ENCODE measurements at places on chromosomes 7 and 10.

DNA sequence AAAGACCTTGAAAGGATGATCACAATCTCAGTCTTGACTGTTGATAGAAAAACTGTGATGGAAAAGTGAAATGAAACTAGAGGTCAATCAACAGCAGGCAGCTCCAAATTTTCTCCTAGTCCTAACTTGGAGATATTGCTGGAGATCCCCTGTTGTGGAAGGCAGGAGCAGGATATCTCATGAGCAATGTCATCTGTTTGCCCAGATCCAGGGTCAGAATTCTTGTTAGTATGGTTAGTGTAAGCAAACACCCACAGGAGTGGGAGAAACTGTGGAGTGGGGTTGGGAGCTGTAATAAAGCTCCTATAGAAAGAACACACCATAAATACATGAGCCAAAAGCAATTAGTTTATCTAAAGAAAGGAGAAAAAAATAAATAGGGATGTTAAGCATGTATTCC lies 169.0 kb downstream of the AKR1D1 start:
- no peak for DNase-seq

- no peak for DNase-seq
Measured at GRCh38 chr10:21071001-21071673, 174.0 kb upstream of the NEBL start.

DNA sequence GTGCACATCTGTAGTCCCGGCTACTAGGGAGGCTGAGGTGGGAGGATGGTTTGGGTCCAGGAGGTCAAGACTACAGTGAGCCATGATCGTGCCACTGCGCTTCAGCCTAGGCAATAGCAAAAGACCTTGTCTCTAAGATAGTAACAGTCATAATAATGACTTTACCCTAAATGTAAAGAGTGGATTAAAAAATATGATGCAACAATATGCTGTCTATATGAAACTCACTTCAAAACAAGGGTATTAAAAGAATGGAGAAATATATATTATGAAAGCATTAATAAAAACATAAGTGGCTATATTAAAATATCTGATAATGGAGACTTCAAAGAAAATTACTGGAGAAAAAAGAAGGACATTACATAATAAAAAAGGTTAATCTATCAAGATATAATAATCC lies 5.7 kb downstream of the GNA12 start:
- no peak for DNase-seq

GRCh38 chr7:116851175-116851574 lies 11.2 kb upstream of the CAPZA2 start:
- DNase-seq: no peak

GRCh38 chr7:45092100-45092930 lies 3.5 kb upstream of the NACAD start:
- no peak for DNase-seq

DNA sequence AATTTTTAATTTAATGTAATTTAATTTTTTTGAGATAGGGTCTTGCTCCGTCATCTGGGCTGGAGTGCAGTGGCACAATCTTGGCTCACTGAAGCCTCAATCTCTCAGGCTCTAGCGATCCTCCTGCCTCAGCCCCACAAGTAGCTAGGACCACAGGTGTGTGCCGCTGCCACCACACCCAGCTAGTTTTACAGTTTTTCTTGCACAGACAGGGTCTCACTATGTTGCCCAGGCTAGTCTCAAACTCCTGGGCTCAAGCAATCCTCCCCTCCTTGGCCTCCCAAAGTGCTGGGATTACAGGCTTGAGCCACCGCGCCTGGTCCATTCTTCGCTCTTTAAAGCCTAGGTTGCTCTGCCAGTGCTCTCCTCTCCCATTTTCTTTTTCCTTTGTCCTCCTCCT lies 12.9 kb downstream of the CALML3 start:
- DNase-seq: no peak

GRCh38 chr10:18340496-18341051 lies 200.3 kb downstream of the CACNB2 start:
- no peak for DNase-seq

- DNase-seq: no peak
Measured at GRCh38 chr10:129880191-129880870, 83.7 kb downstream of the EBF3 start.

DNA sequence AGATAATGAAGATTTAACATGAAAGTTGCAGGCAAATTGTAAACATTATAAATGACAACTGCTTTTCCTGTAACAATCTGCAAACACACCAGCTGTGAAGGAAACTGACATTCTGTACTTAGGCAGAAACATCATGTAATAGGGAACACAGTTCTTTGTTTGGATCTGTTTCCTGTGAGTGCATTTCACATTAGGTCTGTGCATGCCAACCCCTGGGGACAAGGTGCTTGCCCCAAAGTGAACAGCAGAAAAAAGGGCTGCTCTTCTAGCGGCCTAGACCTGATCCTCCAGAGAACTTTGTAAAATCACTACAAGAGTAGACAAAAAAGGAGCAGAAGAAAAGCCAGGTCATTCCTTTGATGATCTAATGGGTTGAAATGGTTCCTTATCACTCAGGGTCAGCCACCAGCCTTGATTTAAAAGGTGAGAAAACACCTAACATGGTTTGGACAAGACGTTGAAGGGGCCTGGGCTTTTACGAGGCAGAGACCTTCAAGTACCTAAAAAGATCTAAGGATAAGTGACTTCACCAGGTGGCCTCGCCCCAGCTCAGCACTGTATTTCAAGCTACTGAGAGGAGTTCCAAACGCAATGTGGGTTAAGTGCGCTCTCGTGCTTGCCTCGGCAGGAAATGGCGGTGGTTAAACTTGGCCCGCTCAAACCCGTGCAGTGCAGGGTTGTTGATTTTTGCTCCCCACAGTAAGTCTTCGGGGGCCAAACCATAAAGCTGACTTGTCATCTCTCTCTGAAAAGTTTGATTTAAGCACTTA lies 249.7 kb downstream of the CREB5 start:
- DNase-seq: peak; percentile 22

DNA sequence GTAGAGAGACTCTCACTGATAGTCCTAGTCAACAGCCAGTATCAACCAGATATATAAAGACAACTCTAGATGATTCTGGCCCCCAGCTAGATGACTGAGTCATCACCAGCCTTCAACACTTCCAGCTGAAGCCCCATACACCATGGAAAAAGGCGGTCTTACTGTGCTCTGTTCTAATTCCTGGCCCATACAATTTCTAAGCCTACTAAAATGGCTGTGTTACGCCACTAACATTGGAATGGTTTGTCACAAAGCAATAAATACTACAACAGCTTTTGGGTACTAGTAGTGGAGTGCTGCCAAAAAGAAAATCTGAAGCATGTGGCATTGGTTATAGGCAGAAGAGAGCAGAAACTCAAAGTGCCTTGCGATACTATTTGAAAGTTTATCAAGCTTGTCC lies 13.0 kb upstream of the TES start:
- DNase-seq: no peak

- no peak for DNase-seq
Measured at GRCh38 chr7:129831424-129832058, 121.2 kb downstream of the UBE2H start.

GRCh38 chr7:103379270-103379975 lies 32.0 kb downstream of the PSMC2 start:
- no peak for DNase-seq

- no peak for DNase-seq
Measured at GRCh38 chr7:97847791-97848190, 24.4 kb downstream of the ASNS start.

GRCh38 chr7:20466543-20467021 lies 135.9 kb downstream of the ITGB8 start:
- DNase-seq: no peak

- no peak for DNase-seq
Measured at GRCh38 chr7:82528577-82529310, 85.2 kb upstream of the CACNA2D1 start.

GRCh38 chr7:13860734-13861133 lies 128.7 kb downstream of the ETV1 start:
- DNase-seq: no peak

All from NCI-H1694 (cell line).